ENCODE measurements at places on chromosomes 12 and 14. TPM values are rescaled to one million over a fixed set of nuclear protein-coding genes. Genes with fewer than 3 reads are reported as not detected.

SMIM41 gene
- total RNA-seq: not detected

SLC7A8 gene
- total RNA-seq: 73.2 TPM

MIP gene
- total RNA-seq: not detected

VDR gene
- total RNA-seq: 33.4 TPM

ZNF84 gene
- total RNA-seq: 12.1 TPM

ABHD12B gene
- not detected for total RNA-seq

CAPS2 gene
- total RNA-seq: 1.1 TPM

PLEKHG7 gene
- not detected for total RNA-seq

ERGIC2 gene
- 83.7 TPM for total RNA-seq

BBS10 gene
- total RNA-seq: 6.9 TPM

SIX6 gene
- total RNA-seq: not detected

CLMN gene
- total RNA-seq: 5.7 TPM

ZNF385A gene
- total RNA-seq: 31.9 TPM

CPNE6 gene
- total RNA-seq: not detected

MRPL51 gene
- 193 TPM for total RNA-seq

GCH1 gene
- total RNA-seq: 4.4 TPM
